ENCODE measurements at places on chromosomes 7 and 10. TPM values are rescaled to one million over a fixed set of nuclear protein-coding genes. Genes with fewer than 3 reads are reported as not detected.

- H3K4me1 ChIP-seq = peaks cover 33% of the 10 kb centered on the region
- no peaks in the 10 kb centered on the region for H3K36me3 ChIP-seq
- H3K4me3 ChIP-seq = no peak overlapping the region
- DNase-seq = no peak
- peak overlapping the region; percentile 44 for H3K27ac ChIP-seq
- H3K27me3 ChIP-seq = no peaks in the 10 kb centered on the region
These were observed 218.8 kb downstream of the AUTS2 start for GRCh38 chr7:69817121-69817520.

GRCh38 chr7:105662998-105663397, 81.7 kb upstream of the EFCAB10 start:
- peaks cover 53% of the 10 kb centered on the region for H3K36me3 ChIP-seq
- H3K4me1 ChIP-seq = peaks cover 6% of the 10 kb centered on the region
- DNase-seq = no peak
- no peak overlapping the region for H3K4me3 ChIP-seq

GRCh38 chr7:84187087-84187805, 7.3 kb downstream of the SEMA3A start:
- H3K36me3 ChIP-seq = no peaks in the 10 kb centered on the region

GRCh38 chr7:70619130-70619529, 512.8 kb upstream of the GALNT17 start:
- no peak overlapping the region for H3K4me3 ChIP-seq

GRCh38 chr7:75971961-75972763, 22.2 kb downstream of the TMEM120A start:
- no peak overlapping the region for H3K4me3 ChIP-seq
- H3K36me3 ChIP-seq = peaks cover 22% of the 10 kb centered on the region

DNA sequence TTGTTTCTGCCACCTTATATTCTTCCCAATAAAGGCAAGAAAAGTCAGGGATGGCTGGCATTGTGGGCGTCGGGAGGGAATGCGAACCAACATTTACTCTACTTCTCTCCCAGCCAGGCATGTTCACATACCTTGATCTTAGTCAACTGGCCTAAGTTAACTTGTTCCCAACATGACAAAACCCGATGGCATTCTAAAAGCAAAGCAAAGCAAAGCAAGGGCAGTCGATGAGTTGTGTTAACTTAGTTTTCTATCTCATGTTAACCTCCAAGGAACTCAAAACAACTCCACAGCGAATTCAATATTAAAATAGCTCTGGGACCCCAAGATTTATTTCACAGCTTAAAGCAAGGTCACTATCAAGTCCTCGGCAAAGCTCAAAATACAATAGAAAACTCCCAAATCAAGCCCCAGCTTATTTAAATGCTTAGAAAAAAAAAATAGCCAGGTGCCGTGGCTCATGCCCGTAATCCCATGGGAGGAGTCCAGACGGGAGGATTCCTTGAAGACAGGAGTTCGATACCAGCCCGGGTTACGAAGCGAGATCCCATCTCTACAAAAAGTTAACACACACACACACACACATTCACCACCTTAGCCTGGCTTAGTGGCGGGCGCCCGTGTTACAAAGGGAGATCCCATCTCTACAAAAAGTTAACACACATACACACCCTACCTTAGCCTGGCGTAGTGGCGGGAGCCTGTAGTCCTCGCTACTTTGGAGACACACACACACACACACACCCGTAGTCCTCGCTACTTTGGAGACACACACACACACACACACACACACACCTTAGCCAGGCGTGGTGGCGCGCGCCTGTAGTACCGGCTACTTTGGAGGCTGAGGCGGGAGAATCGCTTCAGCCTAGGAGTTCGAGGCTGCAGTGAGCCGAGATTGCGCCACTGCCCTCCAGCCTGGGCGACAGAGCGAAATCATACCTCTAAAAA, 901 bp upstream of the CCNY start:
- H3K27me3 ChIP-seq = no peaks in the 10 kb centered on the region
- H3K4me1 ChIP-seq = peaks cover 83% of the 10 kb centered on the region
- H3K36me3 ChIP-seq = no peaks in the 10 kb centered on the region
- H3K27ac ChIP-seq = peak overlapping the region; percentile 88

GRCh38 chr7:110388457-110388856, 702.5 kb upstream of the LRRN3 start:
- H3K27me3 ChIP-seq = no peaks in the 10 kb centered on the region
- no peaks in the 10 kb centered on the region for H3K36me3 ChIP-seq
- no peak overlapping the region for H3K4me3 ChIP-seq
- DNase-seq = no peak
- no peak overlapping the region for H3K27ac ChIP-seq

- no peaks in the 10 kb centered on the region for H3K36me3 ChIP-seq
- DNase-seq = no peak
- no peaks in the 10 kb centered on the region for H3K27me3 ChIP-seq
These were observed 64.6 kb downstream of the TFEC start for GRCh38 chr7:115965796-115966475.

GRCh38 chr7:20249376-20249775, 32.2 kb upstream of the MACC1 start:
- H3K4me1 ChIP-seq = no peaks in the 10 kb centered on the region
- no peak overlapping the region for H3K4me3 ChIP-seq
- H3K27ac ChIP-seq = no peak overlapping the region
- DNase-seq = no peak
- no peaks in the 10 kb centered on the region for H3K36me3 ChIP-seq

GRCh38 chr7:125154930-125155329, 225.3 kb upstream of the POT1 start:
- no peak overlapping the region for H3K4me3 ChIP-seq
- H3K27ac ChIP-seq = no peak overlapping the region
- no peaks in the 10 kb centered on the region for H3K27me3 ChIP-seq
- no peak for DNase-seq
- H3K36me3 ChIP-seq = no peaks in the 10 kb centered on the region

GRCh38 chr7:156028521-156028920, 216.3 kb upstream of the SHH start:
- H3K36me3 ChIP-seq = no peaks in the 10 kb centered on the region
- H3K27me3 ChIP-seq = peaks cover 39% of the 10 kb centered on the region
- H3K4me3 ChIP-seq = no peak overlapping the region
- peak; percentile 81 for DNase-seq
- H3K27ac ChIP-seq = no peak overlapping the region

DNA sequence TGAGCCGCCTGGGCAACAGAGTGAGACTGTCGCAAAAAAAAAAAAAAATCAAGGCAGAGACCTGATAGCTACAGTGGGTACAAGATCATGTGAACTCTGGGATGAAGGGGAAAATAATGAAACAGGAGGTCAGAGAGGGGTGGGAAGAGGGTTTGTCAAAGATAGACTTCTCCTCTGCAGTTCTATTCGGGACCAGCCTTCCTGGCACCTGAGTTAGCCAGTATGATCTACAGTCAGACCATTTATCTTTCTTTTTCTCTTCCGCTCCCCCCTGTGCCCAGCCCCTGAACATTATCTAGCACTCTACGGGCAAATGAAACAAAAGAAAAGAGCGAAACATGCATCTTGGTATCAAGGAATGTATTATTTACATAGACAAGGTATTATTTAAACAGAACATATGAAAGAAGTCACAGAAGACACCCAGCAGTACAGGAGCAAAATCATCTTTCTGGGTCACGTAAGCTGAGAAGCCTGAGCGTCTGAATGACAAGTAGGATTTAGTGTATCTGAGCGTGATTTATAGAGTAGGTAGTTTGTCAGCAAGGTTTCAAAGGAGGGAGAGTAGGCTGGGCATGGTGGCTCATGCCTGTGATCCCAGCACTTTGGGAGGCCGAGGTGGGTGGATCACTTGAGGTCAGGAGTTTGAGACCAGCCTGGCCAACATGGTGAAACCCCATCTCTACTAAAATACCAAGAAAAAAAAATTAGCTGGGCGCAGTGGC, 109.0 kb downstream of the PRKCQ start:
- no peaks in the 10 kb centered on the region for H3K27me3 ChIP-seq
- H3K4me3 ChIP-seq = no peak overlapping the region
- no peak for DNase-seq

DNA sequence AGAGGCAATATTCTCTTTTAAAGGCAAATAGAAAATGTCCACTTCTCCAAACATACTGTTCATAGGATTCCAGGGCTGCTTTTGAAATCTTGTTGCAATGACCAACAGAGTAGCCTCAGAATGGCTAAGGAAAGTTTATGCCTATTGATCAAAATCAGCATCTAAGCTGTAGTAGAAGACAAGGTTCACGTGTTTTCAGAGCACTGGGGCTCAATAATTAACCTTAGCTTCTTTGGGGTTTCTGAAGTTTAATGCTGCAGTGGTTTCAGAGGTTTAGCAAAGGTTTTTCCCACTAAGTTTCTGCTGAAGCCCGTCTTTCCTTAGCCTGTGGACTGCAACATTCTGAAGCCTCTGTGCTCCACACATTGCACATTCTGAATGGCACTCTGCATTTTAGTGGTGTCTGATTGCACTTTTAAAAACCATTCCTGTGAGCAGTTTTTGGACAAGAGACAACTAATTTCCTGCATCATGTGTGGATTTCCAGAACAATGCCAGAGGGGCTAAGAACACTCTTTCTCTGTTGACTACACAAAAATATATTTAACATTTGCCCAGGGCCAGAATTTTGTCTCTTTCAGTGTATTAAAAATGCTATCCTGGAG, 342.5 kb downstream of the PTEN start:
- no peaks in the 10 kb centered on the region for H3K36me3 ChIP-seq
- no peak overlapping the region for H3K27ac ChIP-seq
- H3K4me1 ChIP-seq = no peaks in the 10 kb centered on the region
- no peak overlapping the region for H3K4me3 ChIP-seq
- DNase-seq = no peak
- no peaks in the 10 kb centered on the region for H3K27me3 ChIP-seq

GRCh38 chr10:79331709-79332108, 15.6 kb upstream of the PPIF start:
- no peak overlapping the region for H3K27ac ChIP-seq
- DNase-seq = no peak
- H3K27me3 ChIP-seq = no peaks in the 10 kb centered on the region
- H3K4me3 ChIP-seq = no peak overlapping the region
- no peaks in the 10 kb centered on the region for H3K36me3 ChIP-seq

DNA sequence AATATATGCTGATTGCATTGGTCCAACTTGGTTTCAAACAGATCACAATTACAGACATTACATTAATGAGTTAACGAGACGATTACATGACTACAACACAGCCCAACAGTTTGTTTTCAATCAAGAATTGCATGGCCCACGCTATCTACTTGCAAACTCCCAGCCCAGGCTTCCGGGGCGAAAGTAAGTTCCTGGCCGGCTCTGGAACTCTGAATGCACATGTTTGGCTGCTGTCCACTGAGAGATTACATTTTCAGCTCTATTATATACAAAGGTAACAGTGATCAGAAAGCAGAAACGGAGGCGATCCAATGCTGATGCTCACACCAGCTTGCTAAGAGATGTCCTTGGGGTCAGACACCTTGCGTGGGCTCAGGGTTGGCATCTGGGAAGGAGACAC, 206.3 kb downstream of the FANK1 start:
- no peaks in the 10 kb centered on the region for H3K36me3 ChIP-seq
- H3K4me1 ChIP-seq = no peaks in the 10 kb centered on the region
- no peaks in the 10 kb centered on the region for H3K27me3 ChIP-seq

DNA sequence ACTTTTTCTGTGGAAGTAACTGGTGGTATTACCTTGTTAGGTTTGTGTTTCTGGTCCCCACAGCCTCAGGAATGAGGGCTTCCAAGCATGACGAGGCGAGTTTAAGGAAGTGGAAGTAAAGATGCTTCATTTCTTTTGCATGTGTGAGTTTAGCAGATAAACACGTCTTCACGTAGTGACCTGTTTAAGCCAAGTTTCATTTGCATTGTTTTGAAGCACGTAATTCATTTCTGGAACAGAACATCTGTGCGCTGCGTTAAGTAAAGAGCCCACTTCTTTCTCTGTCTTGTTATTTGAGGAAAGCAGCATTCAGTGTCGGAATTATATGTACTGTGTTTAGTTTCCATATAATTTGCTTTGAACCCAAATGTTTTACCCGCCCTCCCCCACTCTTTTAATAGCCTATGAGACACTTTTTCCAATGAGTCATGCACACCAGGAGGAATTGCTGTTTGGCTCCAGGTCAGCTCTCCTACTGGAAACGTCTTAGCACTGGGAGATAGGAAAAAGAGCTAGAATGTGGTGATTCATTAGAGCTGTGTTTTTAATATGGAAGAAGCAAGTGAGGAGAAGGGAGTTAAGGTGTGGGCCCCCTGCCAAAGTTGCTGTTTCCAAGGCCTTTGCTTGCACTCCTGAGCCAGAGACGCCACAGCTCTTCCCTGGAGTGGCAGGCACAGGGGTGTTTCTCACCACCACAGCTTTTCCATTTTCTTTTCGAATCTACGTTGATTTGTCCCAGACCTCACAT, 36.7 kb downstream of the BTBD16 start:
- no peaks in the 10 kb centered on the region for H3K36me3 ChIP-seq
- H3K4me3 ChIP-seq = peak overlapping the region; percentile 34
- peaks cover 46% of the 10 kb centered on the region for H3K4me1 ChIP-seq

GRCh38 chr7:40572810-40573465, 438.1 kb downstream of the SUGCT start:
- no peak overlapping the region for H3K27ac ChIP-seq
- no peak overlapping the region for H3K4me3 ChIP-seq

GRCh38 chr10:100485366-100485765, 22.6 kb downstream of the WNT8B start:
- no peak overlapping the region for H3K4me3 ChIP-seq
- no peaks in the 10 kb centered on the region for H3K27me3 ChIP-seq
- DNase-seq = no peak
- H3K36me3 ChIP-seq = peaks cover 49% of the 10 kb centered on the region
- H3K4me1 ChIP-seq = peaks cover 16% of the 10 kb centered on the region

- H3K36me3 ChIP-seq = no peaks in the 10 kb centered on the region
- H3K27me3 ChIP-seq = no peaks in the 10 kb centered on the region
- H3K4me1 ChIP-seq = no peaks in the 10 kb centered on the region
- no peak overlapping the region for H3K4me3 ChIP-seq
These were observed 27.2 kb downstream of the DPYSL4 start for GRCh38 chr10:132213917-132214316.

DNA sequence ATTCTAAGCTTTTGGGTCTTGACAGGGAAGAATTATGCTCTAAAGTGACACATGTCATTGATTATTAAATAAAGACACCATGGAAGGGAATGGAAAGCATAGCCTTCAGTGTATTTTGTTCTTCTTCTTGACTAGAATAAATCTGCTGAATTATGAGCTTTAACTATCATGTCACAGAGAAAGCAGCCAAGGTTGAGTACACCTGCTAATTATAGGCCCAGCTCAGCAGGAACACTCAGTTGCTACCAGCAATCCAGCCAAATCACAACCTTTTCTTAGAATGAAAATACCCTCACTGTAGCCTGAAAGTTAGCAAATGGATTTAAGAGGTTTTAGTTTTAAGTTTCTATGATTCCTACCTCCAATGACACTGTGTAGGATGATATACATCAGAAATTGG, 225.3 kb upstream of the RHOBTB1 start:
- H3K4me3 ChIP-seq = no peak overlapping the region
- H3K27ac ChIP-seq = no peak overlapping the region
- DNase-seq = no peak
- no peaks in the 10 kb centered on the region for H3K27me3 ChIP-seq

The PARP12 gene
- total RNA-seq = 20.6 TPM

The SNX8 gene
- total RNA-seq = 9.9 TPM

The PODXL gene
- 24.5 TPM for total RNA-seq

The SMKR1 gene
- 0.33 TPM for total RNA-seq

The PRKG1 gene
- 46.1 TPM for total RNA-seq

The UCN3 gene
- total RNA-seq = not detected

The CACNB2 gene
- total RNA-seq = 73.5 TPM

The FGF8 gene
- not detected for total RNA-seq

The SNCG gene
- total RNA-seq = 32.9 TPM

The SEC23IP gene
- 22.4 TPM for total RNA-seq

The HPSE2 gene
- 70.0 TPM for total RNA-seq

The UCMA gene
- not detected for total RNA-seq
